ENCODE measurements at places on chromosomes 13 and 19.

DNA sequence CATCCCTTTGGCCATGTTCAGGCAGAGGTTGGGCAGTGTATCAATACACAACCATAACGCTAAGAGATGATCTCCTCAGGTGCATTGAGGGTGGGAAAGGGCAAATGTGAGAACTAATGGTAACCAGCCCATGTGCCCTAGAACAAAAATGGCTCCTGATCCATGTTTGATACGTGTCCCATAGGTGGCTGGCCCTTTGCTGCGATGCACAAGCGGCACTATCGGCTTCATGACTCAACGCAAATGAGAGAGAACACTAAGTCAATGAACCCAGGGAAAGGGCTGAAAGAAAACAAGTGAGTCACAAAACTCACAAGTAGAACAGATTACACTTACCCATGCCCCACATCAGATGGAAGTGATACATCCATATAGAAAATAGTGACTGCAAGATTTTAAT is 201.7 kb downstream of the ABCC4 start:
- DNase-seq: no peak

DNA sequence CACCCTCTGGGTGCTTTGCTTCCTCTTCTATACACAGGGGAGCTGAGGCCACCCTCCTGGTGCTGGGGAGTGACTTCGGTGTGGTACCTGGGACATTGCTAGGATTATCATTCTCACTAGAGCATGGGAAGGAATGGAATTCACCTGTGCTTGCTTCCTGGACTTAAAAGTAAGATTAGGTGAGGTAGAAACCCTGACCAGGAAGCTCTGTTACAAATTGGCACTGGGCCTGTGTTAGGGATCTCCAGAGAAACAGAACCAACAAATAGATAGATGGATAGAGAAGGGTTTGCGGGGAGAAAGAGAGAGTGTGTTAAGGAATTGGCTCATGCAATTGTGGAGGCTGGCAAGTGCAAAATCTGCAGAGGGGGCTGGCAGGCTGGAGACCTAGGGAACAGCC is 13.9 kb upstream of the SIAH3 start:
- no peak for DNase-seq

DNA sequence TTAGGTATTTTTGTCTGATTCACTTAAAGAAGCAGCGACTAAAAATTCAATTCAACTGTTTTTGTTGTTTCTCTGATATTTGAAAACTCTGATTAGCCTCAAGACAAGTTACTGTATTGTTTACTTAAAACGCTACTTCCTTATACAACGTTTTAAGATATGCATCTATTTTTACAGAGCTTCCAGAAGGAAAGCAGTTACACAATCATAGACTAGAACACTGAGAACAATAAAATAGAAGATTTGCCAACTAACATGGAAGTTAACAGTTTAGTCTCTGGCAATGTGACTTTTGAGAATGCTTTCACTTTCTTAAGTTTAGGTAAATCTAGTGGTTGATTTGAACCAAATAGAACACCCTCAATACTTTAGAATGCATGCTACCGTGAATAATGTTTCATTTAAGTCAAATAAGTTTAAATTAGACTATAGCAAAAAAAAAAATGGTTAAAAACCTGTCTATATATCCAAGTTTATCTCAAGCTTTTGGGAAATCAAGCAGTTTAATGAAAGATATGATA is 614.8 kb downstream of the DACH1 start:
- DNase-seq: no peak

- no peak for DNase-seq
These were observed 523.4 kb downstream of the FGF9 start for GRCh38 chr13:22194106-22194805.

GRCh38 chr19:14318873-14319272 is 62.4 kb upstream of the ADGRE5 start:
- peak; percentile 23 for DNase-seq

DNA sequence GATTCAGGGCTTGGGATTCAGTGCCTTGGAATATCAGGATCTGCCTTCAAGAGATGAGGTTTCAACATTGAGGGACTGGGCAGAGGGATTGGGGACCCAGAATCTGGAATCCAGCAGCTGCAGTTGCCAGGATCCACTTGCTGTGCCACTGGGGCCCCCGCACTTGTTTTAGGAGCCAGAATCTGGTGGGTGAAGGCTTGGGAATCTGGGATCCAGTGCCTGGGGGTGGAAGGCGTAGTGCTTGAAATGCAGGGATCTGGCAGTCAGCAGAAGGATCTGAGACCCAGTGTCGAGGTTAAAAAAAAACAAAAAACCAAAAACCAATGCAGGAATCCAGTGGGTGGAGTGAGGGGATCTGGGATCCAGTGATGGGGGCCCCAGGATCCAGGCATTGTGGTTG is 7.3 kb upstream of the SLC25A41 start:
- DNase-seq: no peak

GRCh38 chr19:2032296-2032941 is 16.9 kb upstream of the BTBD2 start:
- no peak for DNase-seq

- DNase-seq: no peak
These were observed 826.4 kb downstream of the GPC5 start for GRCh38 chr13:92224825-92225224.

GRCh38 chr13:35711909-35712308 is 235.4 kb upstream of the MAB21L1 start:
- DNase-seq: no peak

GRCh38 chr13:113645329-113645728 is 12.7 kb downstream of the ATP4B start:
- no peak for DNase-seq

DNA sequence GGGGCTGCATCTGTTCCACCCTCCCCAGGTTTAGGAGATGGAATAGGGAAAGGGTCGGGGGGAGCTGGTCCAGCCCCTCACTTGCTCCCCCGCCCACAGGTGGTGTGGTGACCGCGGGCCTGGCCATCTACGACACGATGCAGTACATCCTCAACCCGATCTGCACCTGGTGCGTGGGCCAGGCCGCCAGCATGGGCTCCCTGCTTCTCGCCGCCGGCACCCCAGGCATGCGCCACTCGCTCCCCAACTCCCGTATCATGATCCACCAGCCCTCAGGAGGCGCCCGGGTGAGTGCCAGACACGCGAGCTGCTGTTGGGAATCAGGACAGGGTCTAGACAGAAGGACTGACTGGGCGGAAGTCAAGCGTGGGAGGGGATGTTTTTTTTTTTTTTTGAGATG is 3.0 kb downstream of the CLPP start:
- no peak for DNase-seq

DNA sequence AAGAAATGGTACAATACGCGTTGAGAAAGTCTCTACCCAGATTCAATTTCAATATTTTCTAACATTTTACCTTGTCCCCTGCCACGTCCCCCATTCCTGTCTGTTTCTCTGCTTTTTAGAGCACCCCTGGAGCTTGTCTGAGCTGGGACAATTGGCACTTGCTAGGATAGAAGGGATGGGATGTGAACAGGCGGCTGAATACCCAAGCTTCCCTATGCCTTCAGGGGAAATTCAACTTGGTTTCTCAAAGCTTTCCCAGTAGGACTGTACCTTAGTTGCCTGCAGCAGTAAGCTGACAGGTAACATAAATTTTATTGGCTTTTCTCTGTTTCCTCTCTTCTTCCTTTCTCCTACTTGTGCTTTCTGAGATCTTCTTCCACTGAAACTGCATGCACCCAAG is 1663.3 kb downstream of the EFNB2 start:
- DNase-seq: no peak

All from nephron progenitor cell (in vitro differentiated cells).